ENCODE measurements at places on chromosomes 16 and 17.

DNA sequence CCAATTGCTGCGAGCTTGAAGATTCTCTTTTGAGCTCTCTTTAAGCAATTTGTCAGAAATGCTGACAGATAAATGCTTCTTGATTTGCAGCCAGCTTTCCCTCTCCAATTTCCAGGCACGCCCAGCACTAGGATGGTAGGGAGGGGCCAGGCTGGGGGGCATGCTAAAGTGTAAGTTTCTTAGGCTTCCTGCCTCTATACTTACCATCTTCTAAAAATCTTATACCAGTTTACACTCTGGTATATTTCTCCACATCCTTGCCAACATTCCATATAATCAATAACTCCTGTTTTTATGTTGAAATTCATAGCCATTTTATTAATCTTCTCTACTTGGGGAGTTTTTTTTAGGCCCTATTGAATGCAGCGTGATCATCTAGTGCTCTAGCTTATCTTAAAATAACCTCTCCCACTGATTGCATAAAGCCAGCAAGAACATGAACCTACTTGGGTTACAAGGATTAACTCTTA, 17.5 kb downstream of the ACSF2 start:
- DNase-seq: no peak

DNA sequence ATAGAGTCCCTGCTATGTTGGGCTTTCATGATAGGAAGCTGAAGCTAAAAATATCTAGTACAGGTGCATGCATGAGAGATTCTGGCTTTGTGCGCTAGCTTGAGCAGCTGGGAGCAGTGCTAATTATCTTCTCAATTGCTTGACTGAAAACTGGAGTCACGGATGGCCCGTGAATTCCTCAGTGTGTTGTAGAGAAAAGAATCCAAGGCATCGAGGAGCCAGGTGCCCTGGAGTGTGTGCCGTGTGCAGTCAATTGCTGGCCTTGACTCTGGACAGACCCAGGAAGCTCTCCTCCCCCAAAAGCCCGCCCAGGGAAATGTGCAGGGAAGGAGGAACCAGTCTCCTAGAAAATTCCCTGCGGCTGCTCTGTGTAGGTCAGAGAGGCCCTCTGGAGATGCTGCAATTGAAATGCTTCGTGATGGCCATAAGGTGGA, 14.2 kb downstream of the LGALS3BP start:
- no peak for DNase-seq

DNA sequence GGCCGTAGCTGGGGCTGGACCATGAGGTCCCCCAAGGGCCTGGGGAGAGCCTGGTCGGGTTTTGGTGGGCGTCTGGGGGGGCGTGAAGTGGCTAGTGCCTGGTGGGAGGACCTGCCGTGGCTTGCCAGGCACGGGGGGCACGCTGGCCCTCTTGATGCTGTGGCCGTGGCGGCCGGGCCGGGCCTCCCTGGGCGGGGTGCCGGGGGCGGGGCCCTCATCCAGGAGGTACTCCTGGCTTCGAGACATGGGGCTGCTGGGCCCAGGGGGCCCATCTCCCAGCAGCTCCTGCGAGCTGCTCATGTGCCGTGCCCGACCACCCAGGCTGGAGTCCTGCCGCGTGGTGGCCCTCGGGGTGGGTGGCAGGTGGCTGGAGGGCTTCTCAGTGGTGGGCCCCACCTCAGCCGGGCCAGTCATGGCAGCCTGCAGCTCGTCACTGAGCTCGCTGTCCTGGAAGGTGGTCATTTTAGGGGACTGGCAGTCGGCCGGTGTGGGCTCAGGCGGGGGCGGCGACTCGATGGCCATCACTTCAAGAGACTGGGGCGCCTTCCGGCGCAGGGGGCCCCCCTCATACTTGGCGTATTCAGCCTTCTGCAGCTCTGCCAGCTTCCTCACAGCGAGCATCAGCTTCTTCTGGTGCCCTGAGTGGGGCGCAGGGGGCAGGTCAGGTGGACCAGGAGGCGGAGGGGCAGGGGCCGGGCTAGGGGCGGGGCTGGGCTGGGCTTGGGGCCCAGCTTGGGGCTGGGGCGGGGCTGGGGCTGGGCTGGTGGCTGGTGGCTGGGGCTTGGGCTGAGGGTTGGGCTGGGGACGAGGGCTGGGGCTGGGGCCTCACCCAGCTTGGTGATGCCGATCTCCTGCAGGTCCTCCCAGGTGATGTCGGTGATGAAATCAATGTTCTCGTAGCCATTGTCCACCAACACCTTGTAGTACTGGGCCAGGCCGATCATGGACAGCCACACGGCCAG, 15.2 kb downstream of the CASKIN1 start:
- DNase-seq: no peak

DNA sequence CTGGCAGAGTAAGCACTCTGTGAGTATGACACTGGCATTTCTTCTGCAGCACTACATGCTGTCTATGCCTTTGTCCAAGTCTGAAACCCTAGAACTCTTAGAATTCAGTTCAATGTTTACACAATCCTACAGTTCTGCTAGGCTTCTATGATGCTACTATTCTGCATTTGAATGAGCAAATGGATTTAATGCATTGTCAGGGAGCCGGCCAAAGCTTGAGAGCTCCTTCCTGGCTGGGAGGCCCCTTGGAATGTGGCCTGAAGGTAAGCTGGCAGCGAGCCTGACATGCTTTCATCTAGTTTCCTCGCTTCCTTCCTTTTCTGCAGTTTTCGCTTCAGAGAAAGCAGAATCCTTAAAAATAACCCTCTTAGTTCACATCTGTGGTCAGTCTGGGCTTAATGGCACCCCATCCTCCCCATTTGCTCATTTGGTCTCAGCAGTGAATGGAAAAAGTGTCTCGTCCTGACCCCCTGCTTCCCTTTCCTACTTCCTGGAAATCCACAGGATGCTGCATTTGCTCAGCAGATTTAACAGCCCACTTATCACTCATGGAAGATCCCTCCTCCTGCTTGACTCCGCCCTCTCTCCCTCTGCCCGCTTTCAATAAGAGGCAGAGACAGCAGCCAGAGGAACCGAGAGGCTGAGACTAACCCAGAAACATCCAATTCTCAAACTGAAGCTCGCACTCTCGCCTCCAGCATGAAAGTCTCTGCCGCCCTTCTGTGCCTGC, at the start of gene CCL2:
TSS of gene CCL2 (plus strand) at position 635 of the 730 bp plus-strand sequence. CDS start at position 700, 65 bp downstream.
- DNase-seq: no peak

GRCh38 chr17:13503526-13503925, 98.2 kb downstream of the HS3ST3A1 start:
- DNase-seq: no peak

DNA sequence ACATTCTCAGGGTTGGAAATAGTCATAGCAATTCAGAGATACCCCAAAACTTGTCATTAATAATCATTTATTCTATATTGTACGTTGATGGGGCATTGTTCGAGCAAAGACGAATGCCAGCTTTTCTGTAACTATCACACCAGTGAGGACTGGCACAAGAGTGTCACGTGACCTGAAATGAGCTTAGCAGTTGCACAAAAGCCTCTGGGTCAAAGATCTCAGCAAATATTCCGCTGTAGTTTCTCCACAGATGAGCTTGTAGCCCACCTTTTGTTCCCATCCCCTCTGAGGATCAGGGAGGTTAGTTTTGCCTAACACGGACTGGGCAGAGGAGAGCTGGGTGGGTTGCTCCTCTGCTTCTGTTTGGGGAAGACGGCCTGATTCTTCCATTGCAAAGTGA, 18.2 kb downstream of the IRX3 start:
- no peak for DNase-seq

DNA sequence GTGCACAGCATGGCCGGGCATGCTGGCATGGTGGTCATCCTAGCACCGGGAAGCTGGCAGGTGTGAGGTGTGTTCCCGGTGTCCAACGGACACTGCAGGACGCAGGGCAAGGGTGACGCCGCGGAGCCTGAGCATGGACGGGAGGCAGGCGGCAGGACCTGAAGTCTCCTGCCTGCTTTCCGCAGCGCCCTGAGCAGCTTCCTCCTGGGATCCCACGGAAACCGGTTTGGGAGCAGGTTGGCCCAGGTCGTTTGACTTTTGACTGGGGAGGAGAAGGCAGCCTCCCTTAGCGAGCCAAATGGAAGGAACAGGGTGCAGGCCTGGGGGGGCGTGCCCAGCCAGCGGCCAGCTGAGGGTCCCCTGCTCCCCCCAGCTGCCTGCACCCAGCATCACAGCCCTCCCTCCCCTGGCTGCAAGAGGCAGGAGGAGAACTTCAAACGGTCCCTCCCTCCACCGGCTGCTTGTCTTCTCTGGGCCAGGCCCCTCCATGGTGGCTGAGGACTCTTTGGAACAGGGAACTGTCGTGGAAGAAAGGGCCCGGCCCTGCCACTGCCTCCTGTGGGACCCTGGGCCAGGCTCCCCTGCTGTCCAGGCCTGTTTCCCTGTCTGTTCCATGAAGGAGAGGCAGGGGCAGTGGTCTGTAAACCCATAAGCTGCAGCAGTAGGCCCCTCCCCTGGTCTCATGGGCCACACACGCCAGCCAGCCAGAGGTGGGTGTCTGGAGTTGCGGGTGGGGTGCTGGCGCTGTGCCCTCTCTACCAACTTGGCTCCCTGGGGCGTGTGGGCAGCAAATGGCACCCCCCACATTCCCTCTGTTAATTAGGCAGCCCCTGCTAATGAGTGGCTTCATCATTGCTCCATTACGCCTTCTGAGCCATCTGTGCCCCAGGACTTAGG, 7.8 kb upstream of the ADGRG1 start:
- DNase-seq: no peak

- DNase-seq: no peak
Measured at GRCh38 chr17:30217054-30217453, 18.4 kb downstream of the SLC6A4 start.

- no peak for DNase-seq
Measured at GRCh38 chr16:21116148-21116693, 34.4 kb downstream of the DNAH3 start.

GRCh38 chr16:25426829-25427228, 169.2 kb upstream of the ZKSCAN2 start:
- no peak for DNase-seq

- DNase-seq: no peak
Measured at GRCh38 chr16:6751191-6751590, 581.5 kb upstream of the RBFOX1 start.

- peak; percentile 0 for DNase-seq
Measured at GRCh38 chr16:85394456-85395206, 218.5 kb upstream of the GSE1 start.

DNA sequence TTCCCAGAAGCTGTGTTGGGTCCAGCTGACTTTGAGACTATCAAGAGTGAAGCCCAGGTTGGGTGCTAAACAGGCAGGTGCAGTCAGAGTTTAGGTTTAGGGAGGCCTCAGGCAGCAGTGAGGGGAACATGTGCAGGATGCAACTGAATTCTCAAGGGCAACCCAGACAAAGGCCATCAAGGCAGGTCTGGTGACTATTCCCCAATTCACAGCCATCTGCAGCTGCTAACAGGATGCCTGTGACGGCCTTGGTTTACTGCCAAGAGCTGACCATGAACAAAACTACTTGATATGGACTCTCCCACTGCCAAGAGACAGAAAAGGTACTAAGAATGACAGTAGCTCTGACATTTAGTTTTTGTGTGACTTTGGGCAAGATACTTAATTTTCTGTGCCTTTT, 45.2 kb upstream of the BCAR1 start:
- no peak for DNase-seq

DNA sequence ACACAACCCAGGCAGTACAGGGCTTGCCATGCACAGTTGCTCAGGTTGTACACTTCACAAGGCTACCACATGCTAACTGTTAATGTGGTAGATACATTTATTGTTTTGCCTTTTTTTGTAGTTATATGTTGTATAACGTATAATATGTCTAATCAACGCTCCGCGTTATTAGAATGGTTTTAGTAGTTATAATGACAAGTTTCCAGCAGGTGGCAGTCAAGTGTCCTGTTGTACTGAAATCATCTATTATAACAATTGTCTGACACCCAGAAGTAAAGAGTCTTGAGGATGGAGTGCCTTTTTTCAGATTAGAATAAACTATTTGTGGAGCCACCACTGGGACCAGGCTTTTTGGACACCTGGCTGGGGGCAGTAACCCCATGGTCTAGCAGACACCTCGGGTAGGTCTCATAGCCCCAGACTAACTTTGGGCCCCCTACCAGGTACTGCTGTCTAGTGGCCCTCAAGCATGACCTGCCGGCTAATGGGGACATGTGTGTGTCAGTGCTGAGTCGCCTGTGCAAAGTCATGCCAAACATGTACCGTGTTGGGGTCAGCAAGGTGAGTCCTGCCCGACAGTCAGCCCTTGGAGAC, 32.8 kb downstream of the MYO15A start:
- DNase-seq: no peak

- no peak for DNase-seq
Measured at GRCh38 chr17:76540381-76541300, 797 bp downstream of the PRCD start.

- no peak for DNase-seq
Measured at GRCh38 chr16:48681520-48681919, 71.5 kb upstream of the N4BP1 start.

DNA sequence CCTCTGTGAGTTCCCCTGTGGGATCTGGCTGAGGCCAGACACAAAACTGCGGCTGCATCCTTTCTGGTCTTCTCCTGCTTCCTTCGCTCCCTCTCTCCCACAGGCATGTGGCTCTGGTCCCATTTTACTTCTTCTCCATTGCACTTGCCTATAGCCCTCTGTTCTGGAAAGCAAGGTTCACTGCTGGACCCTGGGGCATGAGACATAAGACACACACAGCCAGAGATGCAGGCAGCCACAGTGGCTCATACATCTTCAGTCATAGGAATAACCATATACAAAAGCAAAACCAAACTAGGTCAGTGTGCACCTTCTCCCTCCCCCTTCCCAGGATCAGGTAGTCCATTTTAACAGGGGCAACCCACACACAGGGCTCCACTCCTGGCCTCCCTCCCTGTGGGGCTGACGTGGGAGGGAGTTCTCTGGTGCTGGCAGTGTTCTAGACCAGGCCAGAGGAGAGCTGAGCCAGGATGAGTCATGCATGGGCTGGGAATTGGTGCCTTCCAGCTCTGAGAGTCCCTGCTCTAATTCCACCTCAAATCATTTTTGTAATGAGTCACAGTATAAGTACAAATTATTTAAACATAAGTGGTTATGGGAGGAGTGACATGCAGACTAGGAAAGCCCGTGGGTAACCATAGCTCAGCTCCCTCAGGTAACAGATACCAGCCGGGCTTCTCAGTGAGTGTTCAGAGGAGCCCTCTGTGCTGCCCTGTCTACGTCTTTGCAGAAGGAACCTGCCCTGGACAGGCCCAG, 58.0 kb downstream of the ASIC2 start:
- no peak for DNase-seq

GRCh38 chr17:40460968-40461731, 17.9 kb downstream of the IGFBP4 start:
- DNase-seq: no peak

DNA sequence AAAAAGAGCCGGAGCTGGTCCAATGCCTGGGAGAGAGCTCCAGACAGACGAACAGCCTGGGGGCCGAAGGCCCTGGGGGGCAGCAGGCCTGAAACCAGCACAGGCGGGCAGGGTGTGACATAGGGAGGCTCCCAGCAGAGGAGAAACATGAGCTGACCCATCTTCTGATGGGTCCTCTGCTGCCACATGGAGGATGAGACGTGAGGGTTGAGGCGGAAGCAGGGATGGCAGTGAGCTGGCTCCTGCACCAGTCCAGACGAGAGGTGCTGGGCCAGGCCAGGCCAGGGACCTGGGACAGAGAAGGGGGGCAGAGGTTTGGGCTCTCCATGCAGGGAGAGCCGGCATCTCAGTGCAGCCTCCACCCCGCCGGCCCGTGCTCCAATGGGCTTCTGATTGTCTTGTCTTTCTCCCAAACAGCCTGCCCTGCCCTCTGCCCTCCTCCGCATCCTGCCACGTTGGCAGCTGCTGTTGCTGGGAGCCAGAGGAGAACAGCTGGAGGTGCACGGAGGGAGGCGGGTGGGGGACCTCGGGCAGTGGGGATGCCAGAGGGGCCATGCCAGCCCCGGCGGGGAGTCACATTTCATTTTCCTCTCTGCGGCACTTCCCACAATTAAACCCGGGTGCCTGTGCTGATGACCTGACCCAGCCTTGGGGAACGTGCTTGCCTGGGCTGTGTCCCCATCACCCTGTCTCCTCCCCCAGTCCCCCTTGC, 139.1 kb upstream of the GSE1 start:
- DNase-seq: no peak

- DNase-seq: no peak
Measured at GRCh38 chr16:70678121-70678897, 7.5 kb downstream of the MTSS2 start.
